ENCODE measurements at places on chromosomes 13 and 19.
A peak's percentile ranks its signal among the peaks of the same experiment; 100 is the strongest.

DNA sequence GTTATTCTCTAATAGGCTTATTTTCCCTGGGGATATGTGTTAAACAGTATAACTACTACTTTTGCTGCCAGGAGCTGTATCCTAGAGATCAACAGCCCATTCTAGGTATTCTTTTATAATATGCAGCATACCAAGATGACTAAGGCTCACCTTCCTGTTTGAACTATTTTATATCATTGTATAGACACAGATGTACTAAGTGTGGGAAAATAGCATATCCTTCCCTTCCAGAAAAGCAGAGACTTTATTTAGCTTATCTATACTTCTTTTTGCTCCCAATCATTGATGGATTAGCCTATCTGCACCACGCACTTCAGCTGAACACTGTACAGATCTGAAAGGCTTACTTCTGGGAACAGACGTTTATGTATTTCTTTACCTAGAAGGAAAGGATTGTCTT, 82.6 kb downstream of the MAB21L1 start:
- no peak for DNase-seq

- DNase-seq, result no peak
Measured at GRCh38 chr13:40235160-40235796, 431.2 kb downstream of the FOXO1 start.

GRCh38 chr19:17468302-17469091, 1.8 kb upstream of the SLC27A1 start:
- DNase-seq, result no peak

GRCh38 chr13:23921451-23921888, 24.2 kb upstream of the C1QTNF9B start:
- DNase-seq, result no peak

DNA sequence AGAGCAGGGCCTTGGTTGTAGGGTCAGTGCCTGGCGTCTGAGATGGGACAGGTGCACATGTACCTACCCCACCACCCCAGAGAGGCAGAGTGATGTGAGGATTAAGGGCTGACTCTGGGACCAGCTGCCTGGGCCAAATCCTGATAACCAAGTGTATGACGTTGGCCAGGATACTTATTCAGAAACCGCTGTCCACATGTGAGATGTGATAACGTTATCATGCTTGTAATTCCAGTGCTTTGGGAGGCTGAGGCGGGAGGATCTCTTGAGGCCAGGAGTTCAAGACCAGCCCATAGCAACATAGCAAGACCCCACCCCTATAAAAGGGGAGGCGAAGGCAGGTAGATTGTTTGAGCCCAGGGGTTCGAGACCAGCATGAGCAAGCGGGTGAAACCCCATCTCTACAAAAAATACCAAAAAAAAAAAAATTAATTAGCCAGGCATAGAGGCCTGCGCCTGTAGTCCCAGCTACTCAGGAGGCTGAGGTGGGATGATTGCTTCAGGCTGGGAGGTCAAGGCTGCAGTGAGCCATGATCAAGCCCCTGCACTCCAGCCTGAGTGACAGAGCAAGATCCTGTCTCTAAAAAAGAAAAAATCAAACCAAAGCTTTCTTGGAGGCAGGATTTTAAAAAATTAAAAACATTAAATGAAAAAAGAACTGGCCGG, 10.0 kb downstream of the ADGRE5 start:
- DNase-seq, result no peak

GRCh38 chr19:49436381-49437017, 4.8 kb downstream of the SLC17A7 start:
- DNase-seq, result no peak

- DNase-seq, result no peak
Measured at GRCh38 chr19:47176627-47177090, 46.0 kb downstream of the SAE1 start.

GRCh38 chr13:22243469-22244163, 572.7 kb downstream of the FGF9 start:
- no peak for DNase-seq

GRCh38 chr19:56946159-56946558, 105.6 kb upstream of the PEG3 start:
- no peak for DNase-seq

GRCh38 chr19:38869836-38870607, 8.1 kb downstream of the RINL start:
- peak; percentile 41 for DNase-seq

- DNase-seq, result no peak
Measured at GRCh38 chr19:45217193-45217956, 27.8 kb downstream of the EXOC3L2 start.

DNA sequence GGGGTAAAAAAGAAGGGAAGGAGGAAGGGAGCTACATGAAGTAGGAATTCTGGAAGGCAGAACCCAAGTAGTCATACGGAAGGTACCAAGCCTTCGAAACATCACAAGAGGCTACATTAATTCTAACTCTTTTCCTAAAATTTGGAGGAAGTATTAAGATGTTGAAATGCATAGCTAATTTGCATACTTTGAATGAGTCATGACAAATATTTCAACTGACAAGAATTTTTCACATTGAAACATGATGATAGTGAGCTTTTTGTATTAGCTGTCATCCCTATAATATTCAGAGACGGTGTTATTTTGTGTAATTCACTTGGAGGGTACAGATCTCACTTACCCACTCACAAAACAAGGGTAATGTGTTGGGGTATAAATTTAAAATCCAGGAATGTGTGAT, 9.1 kb upstream of the ACOD1 start:
- no peak for DNase-seq

DNA sequence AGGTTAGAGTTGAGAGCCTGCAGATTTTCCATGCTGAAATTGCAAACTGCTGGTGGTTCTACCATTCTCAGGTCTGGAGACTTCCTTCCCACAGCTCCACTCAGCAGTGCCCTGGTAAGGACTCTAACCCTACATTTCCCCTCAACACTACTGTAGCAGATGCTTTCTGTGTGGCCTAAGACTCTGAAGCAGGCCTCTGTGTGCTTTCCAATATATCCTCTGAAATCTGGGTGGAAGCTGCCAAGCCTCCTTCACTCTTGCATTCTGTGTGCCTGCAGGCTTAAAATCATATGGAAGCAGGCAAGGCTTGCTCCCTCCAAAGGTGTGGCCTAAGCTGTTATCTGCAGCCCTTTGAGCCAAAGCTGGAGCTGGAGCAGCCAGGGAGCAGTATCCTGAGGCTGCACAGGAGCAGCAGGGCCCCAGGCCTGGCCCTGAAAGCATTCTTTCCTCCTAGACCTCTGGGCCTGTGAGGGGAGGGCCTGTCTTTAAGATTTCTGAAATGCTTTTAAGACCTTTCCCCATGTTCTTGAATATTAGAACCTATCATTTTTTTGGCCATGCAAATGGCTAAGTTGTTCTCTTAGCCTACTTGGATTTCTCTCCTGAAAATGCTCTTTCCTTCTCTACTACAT, 134.1 kb upstream of the TSHZ3 start:
- DNase-seq, result no peak

- DNase-seq, result peak; percentile 22
Measured at GRCh38 chr19:41795031-41795461, 1.3 kb upstream of the CEACAM3 start.

DNA sequence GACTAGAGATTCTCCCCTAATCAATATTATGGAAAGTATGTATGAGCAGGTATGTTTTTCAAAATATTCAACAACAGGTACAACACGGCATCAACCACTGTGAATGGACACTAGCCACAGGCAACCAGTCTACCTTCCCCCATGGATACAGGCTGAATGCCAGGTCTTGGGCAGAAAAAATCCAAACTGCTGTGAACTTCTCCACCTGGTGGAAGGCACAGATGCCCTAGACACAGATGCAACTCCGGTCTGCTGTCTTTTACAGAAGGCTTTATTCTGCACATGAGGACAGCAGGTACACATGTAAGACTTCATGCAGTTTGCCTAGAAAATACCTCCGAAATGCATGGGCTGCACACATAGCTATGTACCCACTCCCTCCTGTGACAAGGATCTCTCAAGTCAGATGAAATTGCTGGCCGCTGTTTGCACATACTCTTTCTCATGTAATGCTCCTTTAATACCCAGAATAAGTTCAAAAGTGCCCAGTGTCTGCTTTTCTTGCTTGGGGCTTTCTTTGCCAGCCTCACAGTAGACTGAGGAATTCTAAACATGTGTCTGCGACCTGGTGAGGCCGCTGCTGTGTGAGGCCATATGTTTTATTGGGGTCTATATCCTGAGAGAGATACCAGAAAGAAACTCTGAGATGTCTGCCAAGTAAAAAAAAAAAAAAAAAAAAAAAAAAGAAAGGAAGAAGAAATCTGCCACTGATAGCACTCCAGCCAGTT, 325.9 kb downstream of the FOXO1 start:
- no peak for DNase-seq

DNA sequence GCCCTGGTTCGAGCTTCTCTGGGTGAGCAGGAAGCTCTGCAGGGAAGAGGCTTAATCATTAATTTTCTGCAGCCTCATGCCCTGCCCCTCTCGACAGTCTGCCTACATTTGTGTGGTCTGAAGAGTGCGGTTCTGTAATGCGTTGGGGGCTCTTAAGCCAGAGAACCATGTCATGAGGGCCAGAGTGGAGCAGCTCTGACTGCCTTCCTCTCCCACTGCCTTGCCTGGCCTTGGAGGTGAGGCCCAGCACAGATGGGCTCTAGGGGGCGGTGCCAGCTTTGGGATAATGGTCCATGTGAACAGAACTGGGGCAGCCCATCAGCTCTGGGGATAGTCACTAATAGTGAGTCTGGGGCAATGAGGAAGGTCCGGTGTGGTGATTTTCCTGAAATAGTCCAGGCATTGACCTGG, 5.7 kb downstream of the FGF9 start:
- no peak for DNase-seq

DNA sequence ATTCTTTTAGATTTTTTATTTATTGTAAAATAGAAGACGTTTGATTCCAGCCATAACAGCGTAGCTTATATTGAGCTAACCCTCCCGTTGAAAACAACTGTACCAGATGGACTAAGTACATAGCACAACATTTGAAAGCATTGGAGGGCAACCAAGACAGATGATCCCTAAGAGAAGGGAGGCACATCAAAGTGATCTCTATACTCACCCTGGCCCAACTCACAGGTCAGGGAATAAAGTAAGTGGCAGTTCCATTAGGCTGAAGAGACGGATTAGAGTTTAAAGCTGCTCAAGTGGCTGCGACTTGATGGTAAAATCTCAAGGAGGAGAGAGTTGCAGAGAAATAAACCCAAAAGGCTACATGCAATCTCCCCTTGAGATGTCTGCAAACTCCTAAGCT, 65.1 kb upstream of the ITM2B start:
- no peak for DNase-seq

DNA sequence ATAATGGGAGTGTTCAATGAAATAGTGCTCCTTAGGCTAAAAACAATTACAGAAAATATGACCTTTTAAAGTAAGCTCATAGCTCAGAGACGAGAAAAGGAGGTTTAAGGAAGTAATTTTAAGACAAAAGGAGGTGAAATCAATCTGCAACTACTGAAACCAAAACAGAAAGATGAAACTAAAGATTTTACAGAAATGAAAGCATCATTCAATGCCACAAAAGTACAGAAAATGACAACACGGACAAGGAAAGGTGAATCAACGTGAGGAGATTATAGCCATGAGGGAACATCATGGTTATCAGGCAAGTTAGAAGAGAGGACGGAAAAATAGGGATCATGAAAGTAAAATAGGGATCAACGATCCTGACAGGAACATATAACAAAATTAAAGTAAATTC, 745.2 kb downstream of the PCDH17 start:
- DNase-seq, result no peak

GRCh38 chr13:20425819-20426219, 99.8 kb downstream of the CRYL1 start:
- DNase-seq, result no peak

- peak; percentile 57 for DNase-seq
Measured at GRCh38 chr13:98279473-98280175, 102.6 kb upstream of the RNF113B start.

DNA sequence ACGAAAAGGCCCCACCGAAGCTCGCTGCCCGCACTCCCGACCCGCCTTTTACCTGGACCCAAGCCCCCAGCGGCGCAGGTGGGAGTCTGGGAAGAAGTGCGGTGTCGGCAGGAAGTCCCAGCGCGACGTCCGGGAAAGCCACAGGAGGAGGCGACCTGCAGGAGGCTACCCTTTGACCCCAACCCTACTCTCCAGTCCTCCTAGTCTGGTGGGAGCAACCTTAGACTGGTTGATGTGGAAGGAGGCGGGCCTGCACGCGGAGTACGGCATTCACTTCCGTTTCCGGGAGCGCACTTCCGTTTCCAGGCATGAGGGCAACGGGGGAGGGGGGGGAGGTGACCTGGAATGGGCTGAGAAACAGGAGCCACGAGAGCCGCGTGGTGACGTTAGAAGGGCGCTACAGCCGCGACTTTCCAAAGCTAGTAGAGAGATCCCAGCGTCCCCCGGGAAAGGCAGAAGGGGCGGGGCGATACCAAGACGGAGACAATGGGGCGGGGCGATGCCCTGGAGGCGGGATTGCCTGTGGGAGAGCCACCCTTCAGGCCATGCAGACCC, 28.5 kb downstream of the ZNF266 start:
- peak; percentile 6 for DNase-seq

DNA sequence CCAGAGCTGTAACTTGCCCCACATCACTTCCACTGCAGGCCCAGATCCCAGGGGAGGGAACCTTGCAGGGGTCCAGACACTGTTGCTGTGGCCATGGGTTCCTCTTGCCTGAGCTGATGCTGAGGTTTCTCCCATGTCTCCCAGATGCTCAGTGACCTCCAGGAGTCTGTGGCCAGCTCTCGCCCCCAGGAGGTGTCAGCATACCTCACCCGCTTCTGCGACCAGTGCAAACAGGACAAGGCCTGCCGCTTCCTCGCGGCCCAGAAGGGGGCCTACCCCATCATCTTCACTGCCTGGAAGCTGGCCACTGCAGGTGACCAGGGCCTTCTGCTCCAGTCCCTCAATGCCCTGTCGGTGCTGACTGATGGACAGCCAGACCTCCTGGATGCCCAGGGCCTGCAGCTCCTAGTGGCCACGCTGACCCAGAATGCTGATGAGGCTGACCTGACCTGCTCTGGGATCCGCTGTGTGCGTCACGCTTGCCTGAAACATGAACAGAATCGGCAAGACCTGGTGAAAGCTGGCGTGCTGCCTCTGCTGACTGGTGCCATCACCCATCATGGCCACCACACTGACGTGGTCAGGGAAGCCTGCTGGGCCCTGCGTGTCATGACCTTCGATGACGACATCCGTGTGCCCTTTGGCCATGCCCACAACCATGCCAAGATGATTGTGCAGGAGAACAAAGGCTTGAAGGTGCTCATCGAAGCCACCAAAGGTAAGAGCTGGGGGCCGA, 12.1 kb upstream of the SLC25A42 start:
- no peak for DNase-seq

GRCh38 chr19:56900573-56901097, 60.1 kb upstream of the PEG3 start:
- no peak for DNase-seq

GRCh38 chr13:70856711-70857110, 748.5 kb upstream of the KLHL1 start:
- DNase-seq, result no peak

DNA sequence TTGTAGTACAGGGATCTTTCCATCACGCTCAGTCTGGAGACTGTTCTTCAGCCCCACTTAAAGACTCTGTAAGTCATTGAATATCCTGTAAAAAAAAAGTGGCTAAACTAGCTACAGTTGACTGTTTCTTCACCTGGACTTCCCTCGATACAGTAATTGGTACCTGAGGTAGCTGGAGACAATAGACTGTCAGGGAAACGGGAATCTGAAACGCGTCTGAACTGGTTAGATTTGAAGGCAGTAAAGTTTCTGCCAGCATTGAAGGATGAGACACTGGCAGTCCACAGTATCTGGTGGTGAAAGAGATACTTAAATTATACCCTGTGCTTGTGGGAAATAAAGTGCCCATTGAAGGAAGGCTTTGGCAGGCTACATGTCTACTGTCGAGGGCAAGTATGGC, 550.5 kb downstream of the IRS2 start:
- DNase-seq, result no peak

GRCh38 chr13:43316946-43317353, 293.6 kb downstream of the DNAJC15 start:
- no peak for DNase-seq
